Activated CD4-positive, alpha-beta T cell treated with anti-CD3 and anti-CD28 coated beads for 24 hours (primary cell): ENCODE measurements at places on chromosomes 13 and 19.

DNA sequence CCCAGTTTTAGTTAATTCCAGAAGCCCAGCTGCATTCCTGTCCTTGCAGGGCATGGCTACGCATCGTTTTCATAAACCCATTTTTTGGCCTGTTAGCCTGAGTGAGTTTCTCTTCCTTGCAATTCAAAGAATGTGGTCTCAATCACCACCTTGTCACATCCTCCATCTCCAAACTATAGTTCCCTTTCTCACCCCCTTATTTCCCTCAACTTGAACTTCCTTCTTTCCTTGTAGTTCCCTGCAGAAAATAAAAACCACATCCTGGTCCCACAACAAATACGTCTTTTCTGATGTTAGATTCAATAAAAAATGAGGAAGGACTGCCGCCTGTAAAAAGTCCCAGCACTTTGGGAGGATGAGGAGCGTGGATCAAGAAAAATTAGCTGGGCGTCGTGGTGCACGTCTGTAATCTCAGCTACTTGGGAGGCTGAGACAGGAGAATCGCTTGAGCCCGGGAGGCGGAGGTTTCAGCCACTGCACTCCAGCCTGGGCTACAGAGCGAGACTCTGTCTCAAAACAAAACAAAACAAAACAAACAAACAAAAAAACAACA lies 13.2 kb downstream of the ADGRE3 start:
- DNase-seq = no peak

DNA sequence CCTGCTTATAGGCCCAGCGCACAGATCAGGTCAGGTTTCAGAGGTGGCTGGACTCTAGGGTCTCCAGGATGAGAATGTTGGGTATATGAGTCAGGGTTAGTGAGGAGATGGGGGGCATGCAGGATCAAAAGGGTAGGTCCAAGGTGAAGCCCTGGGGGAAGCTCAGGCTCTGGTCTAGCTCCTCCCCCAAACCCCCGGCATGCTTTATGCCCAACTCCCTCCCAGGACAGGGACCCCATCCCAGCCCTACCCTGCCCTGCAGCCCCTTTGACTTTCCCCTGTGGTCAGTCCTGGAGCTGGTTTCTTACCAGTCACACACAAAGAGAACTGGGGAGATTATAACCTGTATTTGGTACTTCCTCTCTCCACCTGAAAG lies 9.8 kb upstream of the CEACAM18 start:
- DNase-seq = no peak

GRCh38 chr19:5396096-5396939 lies 55.7 kb upstream of the PTPRS start:
- no peak for DNase-seq

- DNase-seq = peak; percentile 39
Measured at GRCh38 chr19:49554701-49555181, 25.6 kb downstream of the NOSIP start.

DNA sequence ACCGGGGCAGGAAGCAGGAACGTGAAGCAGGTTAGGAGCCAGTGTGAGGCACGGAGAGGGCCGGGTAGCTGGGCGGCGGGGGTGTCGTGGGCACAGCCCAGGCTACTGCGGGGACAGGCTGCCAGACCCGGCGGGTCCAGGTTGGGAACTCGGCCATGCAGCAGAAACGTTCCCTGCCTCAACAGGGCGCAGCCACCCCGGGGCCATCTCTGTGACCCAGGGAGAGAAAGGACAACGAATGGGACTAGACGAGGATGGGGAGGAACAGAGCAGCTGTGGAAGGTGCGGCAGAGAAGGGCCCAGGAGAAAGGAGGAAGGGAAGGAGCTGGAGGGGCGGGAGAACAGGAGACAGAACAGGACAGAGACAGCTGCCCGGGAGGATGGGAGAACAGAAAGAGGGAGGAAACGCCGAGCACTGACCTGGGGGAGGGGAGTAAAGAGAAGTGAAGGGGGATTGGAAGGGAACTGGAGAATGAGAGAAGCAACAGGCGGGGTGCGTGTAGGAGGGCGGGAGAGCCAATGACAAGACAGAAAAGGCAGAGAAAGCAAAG lies 12.9 kb upstream of the GARIN5A start:
- DNase-seq = no peak

GRCh38 chr19:13190781-13191540 lies 40.8 kb downstream of the IER2 start:
- no peak for DNase-seq
